ENCODE measurements at places on chromosomes 5 and 9.

GRCh38 chr5:124697933-124698591, 48.4 kb downstream of the ZNF608 start:
- DNase-seq = no peak

GRCh38 chr5:170700503-170700902, 83.0 kb upstream of the GABRP start:
- DNase-seq = no peak

- no peak for DNase-seq
Measured at GRCh38 chr5:77900691-77901090, 124.6 kb upstream of the TBCA start.

DNA sequence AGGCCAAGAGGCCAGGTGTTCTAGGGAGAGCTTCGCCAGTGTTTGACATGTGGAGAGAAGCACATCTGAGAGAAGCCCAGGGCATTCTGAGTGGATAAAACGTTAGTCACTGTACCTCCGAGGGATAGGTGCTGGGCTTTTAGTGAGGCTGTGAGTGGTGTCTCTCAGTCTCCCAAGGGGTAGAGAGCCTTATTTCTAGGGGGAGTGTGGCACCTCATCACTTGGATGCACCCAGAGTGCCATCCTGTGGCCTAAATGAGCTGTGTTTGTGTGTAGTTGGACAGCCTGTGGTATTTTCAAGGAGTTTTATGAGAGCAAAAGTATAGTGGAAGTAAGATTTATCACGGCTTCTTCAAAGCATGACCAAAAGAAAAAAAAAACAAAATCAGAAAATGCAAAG, 1046.9 kb upstream of the WWC1 start:
- DNase-seq = no peak

DNA sequence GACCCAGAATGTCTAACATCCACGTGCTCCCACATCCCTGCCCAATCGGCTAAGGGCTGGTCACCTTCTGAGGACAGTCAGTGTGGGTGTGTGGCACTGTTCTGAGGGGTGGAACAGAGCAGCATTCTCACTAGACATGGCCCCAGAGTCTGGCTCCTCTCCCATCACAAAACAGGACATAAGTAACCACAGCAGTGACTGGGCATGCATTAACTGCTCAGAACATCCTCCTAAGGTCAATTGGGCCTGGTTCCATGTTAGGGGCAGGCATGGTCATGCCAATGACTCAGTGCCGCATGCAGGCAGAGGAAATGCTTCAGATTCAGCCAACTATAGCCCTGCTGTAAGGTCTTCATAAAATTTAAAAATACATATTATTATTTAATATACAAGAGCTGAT, 12.9 kb downstream of the MACROH2A1 start:
- no peak for DNase-seq

- DNase-seq = no peak
Measured at GRCh38 chr9:3648266-3648665, 122.5 kb upstream of the RFX3 start.

DNA sequence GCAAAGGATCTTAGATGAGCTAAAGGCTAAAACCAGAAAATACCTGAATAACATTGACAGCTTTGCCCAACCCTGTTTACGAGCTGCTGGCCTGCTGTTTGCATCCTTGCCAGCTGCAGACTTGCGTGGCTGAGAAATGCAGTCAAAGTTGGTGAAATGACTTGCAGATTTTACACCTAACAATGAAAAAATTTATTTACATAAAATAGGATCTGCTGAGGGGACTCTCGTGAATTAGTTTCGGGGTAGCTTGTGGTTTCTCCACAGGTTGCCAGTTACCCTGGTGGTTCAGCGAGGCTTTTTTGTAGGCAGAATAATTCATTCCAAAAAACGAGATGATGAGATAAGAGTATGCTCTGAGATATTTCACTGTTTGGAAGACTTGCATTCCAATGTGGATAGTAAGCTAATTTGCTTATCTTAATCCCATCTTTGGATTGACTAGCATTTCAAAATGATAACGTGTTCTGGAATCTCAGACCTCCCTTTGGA, 65.7 kb upstream of the FANCC start:
- no peak for DNase-seq

- no peak for DNase-seq
Measured at GRCh38 chr5:54001976-54002775, 308.2 kb downstream of the ARL15 start.

DNA sequence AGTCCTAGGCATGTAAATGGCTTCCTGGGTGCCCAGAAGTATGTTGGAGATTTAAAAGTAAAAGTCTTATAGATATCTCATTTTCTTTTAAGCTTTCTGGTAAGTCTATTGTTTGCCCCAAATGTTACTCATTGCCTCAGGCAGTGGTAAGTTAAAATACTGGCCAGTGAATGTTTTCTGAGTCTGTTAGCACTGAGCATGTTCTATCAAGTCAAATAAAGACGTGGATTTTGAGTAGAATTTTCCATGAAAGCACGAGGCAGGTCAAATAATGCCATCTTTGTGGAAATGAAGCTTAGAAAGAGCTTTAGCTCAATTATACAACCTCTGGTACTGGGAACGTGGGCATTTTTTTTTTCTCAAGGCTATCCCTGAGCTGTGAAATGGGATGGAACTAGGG, 651.3 kb upstream of the ACO1 start:
- no peak for DNase-seq

- no peak for DNase-seq
Measured at GRCh38 chr9:91929331-91929730, 20.7 kb downstream of the ROR2 start.

DNA sequence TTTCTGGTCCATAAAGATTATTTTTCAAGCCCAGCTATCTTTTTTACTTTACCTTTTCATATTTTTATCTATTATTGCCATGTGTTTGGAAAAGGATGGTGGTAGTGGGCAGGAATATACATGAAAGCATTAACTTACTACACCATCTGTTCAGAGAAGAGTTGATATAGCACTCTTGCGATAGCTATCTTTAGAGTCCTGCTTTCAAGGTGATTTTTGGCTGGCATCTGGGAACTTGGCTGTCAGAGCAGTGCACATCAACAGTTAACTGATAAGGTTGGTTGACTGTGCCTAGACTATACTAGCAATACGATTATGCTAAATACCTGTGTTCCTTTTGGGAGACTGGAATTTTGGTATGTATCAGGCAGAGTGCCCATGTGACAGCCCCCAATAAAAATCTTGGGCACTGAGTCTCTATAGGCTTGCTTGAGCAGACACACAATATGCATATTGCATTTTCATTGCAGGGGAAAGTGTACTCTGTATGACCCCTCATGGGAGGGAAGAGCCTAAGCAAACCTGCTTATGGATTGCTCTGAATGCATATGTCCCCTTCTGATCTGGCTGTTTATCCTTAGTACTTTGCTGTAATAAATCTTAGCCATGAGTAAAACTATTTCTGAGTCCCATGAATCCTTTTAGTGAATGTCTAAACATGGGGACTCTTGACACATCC, 227.6 kb upstream of the C9orf72 start:
- DNase-seq = no peak

GRCh38 chr5:78659114-78659513, 10.5 kb upstream of the LHFPL2 start:
- DNase-seq = no peak

- no peak for DNase-seq
Measured at GRCh38 chr5:103908336-103909080, 345.9 kb upstream of the NUDT12 start.

DNA sequence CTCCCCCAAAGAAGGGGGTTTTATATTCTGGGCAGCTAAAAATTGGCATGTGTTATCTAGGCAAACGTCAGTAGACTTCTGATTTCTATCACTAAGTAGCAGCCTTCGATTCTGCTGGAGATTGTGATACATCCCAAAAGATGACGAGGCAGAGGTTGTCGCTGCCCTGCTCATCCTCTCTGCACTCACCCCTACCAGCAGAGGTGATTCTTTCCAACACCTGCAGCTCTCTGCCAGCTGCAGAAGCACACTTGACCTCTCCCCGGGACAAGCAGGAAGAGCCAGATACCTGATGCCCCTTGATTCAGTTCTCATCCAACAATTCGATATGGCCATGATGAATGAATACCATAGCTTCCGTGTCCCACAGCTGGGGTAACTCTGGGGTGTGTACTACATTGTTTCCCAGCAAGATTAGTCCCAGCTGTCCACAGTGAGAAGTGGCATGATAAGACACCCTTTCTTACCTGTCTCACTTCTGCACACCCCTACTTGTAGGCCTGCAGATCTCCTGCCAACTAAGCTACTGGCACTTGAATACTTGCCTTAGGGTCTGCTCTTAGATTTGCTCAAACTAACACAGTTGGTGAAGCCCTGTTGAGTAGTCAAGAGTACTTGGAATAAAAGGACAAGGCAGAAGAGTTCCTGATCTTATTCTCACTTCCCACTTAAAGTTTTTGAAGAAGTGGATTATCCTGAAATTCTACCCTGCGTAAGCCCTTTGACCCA, 37.6 kb upstream of the SMAD5 start:
- DNase-seq = no peak

DNA sequence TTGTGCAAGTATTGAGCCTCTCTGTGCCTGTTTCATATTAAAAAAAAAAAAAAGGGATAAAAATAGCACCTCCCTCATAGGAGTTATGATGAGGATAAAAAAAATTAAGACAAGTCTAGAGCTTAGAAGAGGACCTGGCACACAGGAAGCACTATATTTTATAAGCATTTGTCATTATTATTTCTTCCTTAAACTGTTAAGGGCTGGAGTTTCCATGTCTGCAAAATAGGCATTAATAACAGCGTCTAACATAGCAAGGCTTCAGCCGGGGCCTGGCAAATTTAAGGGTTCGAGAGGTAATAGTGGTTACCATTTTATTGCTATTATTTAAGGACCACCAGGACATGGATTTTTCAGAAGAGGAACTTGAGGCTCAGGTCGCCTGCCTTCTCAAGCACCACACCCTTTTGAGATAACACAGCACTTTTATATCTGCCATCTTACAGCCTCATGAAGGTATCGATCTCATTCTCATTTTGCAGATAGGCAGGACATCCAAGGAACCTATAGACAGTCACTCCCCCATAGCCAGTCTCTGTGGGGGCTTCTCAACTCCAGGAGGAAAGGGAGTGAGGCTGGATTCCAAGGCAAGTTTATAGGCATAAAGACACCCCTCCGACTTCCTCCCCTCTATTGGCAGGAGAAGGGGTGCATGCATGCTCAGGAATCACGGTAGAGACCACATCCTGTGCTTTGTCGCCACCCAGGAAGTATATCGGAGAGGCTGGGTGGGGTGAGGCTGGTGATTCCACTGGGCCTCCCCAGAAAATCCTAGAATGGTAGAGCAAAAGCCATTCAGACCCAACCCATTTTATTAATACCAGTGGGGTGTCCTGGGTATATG, 2.4 kb downstream of the ANXA6 start:
- DNase-seq = no peak

- DNase-seq = no peak
Measured at GRCh38 chr5:169139480-169140050, 161.4 kb downstream of the SLIT3 start.

- no peak for DNase-seq
Measured at GRCh38 chr9:97041898-97042297, 3.0 kb upstream of the CTSV start.

GRCh38 chr9:71814226-71814625, 45.9 kb upstream of the CEMIP2 start:
- DNase-seq = no peak

- DNase-seq = no peak
Measured at GRCh38 chr9:137784046-137784445, 93.5 kb upstream of the CACNA1B start.

DNA sequence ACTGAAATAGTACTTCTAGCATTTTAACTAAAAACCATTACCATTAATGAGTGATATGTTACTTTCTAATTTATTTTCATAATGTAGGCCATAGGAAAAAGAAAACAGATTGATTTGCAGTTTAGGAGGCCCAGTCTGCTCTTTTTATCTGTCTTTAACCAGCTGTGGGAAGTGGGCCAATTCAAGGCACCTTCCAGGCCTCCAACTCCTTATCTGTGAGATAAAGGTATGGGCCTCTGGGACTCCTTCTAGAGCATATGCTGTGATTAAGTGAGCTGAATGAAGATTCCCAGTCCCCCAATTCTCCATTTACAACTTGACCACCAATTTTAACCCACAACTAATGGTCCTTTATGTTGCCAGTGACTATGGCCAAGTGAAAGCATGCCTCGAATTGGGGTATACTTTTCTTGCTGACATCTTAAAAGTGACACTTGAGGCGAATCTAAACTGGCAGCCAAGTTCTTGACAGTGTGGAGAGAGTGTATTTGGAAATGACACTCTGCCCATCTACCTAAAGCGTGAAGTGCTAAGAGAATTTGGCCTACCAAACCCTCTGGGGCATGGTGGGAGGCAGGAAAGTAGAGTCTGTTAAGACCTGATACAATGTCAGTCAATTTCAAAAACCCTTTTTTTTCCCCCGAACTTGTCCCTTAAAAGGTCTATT, 88.3 kb downstream of the PIK3R1 start:
- no peak for DNase-seq

DNA sequence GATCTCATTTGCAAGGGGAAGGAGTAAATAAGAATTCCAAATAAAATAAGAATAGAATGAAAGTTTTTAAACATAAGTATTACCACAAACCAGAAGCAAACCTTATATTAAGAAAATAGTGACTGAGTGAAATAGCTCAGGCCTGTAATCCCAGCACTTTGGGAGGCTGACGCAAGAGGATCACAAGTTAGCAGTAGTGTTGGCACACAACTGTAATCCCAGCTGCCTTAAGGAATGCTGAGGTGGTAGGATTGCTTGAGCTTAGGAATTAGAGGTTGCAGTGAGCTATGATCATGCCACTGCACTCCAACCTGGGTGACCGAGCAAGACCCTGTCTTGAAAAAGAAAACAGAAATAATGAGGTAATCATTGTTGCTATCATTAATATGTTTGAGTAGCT, 47.0 kb downstream of the APC start:
- no peak for DNase-seq

DNA sequence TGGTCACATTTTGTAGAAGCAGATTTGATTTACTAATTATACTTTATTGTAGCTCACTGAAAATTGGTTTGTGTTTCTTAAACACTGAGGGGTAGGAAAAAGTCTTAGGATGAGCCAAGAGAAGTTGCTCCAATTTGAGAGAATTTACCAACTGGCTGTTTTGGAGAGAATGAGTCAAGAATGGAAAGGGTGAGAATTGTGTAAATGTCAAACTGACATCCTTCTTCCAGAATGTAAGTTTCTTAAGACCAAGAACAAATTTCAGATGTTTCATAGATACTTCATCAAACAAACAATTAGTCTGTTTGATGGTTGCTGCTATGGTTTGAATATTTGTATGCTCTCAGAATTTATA, 106.2 kb upstream of the TXNDC8 start:
- no peak for DNase-seq

- no peak for DNase-seq
Measured at GRCh38 chr9:137593176-137593575, 2.9 kb upstream of the ZMYND19 start.

DNA sequence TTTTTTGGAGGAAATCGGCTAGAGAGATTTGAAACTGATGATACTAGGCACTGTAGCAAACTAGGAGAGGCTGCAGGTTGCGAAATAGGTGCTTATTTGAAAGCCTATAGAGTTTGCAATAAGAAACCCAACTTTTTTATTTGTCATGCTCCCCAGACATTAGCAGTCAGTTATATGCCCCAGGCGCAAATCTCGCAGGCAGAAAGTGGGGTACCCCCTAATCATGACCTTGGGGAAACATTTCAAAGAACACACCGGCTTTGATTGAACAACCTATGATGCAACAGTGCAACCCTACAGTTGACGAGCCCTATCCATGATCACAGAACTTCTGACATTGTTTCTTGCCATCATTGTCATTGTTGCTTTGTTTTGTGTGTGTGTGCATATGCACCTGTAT, 510.5 kb downstream of the RAB3C start:
- DNase-seq = no peak
